ENCODE measurements at places on chromosomes 3 and 15.

- DNase-seq, result no peak
Observed at GRCh38 chr3:14455571-14456317, 53.3 kb downstream of the SLC6A6 start.

GRCh38 chr15:55256281-55257011, 33.2 kb downstream of the RAB27A start:
- no peak for DNase-seq

DNA sequence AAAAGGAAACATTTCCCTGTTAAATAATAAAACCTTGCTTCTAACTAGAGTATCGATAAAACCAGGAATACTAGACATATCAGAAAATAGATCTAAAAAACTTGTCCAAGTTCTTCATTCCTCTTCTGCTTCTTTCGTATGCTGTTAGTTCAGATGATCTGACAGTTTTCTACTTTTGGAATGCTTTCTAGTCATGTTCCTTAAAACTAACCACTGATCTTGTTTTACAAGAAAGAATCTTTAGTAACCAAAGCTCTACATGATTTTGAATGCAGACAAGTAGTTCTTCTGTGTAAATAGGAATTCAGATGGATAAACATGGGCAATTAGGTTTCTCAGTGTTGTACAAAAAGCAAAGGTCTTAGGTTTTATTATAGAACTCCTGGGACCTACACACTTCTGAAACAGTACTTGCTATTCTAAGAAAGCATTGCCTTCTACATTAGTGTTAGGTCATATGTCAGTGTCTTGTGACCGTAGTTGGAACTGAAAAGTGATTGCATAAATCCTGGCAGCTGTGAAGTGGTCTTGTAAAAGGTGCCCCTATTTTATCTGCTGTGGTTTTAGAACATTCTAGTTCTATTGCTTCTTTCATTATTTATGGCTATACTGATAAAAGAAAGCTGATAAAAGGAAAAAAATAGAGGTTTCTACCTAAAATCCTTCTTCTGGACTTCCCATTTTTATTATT, 40.7 kb downstream of the SNRK start:
- no peak for DNase-seq

DNA sequence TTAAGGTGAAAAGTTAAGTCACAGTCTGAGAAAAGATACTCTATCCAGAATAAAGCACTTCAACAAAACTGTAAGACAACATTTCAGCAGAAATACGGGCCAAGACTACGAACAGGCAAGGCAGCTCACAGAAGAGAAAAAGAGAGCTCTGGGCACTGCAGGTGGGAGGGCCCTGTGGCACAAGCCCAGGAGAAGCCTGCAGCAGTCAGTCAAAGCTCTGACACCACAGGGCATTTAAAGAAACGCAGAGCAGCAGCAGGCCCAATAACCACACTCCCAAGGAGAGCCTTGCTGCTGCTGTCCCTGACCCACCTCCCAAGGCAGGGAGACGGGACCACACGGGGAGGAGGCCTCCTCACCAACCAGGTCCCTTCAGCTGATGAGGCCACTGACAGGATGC, 19.2 kb downstream of the CHSY1 start:
- no peak for DNase-seq

DNA sequence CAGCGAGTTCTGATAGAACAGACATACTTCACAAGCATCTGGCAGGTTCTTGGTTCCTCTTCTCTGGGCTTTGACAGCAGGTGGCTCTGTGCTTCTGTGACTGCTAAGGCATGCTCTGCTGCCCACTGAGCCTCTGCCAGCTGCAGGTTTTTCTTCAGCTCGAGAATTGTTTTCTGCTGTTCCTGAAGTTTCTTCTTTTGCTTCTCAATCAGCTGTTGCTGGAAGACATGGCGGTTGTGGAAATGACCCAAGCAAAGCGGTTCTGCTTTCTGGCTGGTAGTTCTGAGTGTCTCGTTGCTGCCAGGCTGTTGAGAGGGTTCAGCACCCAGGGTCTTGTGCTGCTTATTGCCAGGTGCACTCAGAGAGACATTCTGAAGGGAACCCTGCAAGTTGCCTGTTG, 50.8 kb downstream of the CCDC191 start:
- DNase-seq, result peak; percentile 45

Data from GM12865 (cell line).